ENCODE measurements at places on chromosomes 5 and 9. TPM values are rescaled to one million over a fixed set of nuclear protein-coding genes. Genes with fewer than 3 reads are reported as not detected.

- DNase-seq: no peak
Observed at GRCh38 chr9:101966691-101967090, 228.2 kb upstream of the GRIN3A start.

DNA sequence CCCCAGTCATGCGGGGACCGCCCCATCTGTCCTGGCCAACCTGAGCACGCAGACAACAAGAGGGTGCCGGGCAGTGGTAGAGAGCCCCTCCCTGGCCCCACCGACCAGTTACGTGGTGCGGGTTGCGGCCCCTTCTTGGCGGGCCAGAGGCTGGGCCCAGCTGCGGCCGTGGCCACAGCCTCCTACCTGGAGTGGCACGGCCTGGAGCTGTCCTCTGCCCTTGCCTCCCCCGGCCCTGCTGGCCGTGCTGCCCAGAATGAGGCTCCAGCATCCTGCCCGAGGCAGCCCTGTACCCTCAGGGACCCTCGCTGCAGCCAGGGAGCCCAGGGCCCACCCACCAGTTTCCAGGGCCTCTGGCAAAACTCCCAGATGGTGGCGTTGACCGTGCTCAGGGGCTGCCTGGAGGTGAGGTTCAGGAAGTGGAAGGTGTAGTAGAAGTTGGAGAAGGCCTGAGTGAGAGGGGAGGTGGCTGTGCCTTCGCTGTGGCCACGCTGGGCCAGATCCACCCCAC lies 5.7 kb downstream of the ENTPD8 start:
- DNase-seq: no peak

- no peak for DNase-seq
Observed at GRCh38 chr5:145806923-145807322, 28.2 kb downstream of the PRELID2 start.

GRCh38 chr5:81657386-81657785 lies 93.5 kb downstream of the SSBP2 start:
- DNase-seq: no peak

DNA sequence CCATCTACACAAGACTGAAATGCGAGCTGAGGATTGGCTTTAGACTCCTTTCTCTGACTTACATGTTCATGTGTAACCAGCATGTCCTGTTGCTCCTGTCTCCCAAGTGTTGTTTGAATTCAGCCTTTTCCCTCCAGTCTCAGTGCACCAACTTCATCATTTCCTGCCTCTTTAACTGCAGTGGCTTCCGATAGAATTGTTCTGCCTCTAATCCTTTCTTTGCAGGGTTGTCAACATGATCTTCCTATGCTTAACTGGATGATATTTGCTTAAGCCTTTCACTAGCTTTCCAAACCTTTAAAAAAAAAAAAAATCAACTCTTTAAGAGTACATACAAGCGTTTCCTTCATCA lies 6.7 kb upstream of the FYB1 start:
- no peak for DNase-seq

DNA sequence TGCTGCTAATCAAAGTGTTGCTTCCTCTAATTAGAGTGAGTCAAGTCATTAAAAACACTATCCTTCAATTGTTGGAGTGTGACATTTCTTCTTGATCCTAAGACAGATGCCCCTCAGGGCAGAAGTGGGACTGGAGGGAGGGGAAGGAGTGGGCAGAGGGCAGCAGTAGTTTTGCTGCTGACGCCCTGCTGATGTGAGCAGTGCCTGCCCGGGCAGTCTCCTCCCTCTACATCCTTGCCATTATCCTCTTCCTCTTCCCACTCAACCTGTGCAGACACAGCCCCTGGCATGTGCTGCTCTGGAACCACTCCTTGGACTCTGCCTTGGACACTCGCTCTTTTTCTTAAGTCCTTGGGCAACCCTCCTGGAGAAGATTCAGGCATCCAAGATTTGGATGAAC lies 232.5 kb downstream of the HSPA4 start:
- no peak for DNase-seq

CDH12 gene
- not detected for total RNA-seq

- DNase-seq: no peak
Observed at GRCh38 chr5:113213551-113214425, 221.0 kb downstream of the TSSK1B start.

DNA sequence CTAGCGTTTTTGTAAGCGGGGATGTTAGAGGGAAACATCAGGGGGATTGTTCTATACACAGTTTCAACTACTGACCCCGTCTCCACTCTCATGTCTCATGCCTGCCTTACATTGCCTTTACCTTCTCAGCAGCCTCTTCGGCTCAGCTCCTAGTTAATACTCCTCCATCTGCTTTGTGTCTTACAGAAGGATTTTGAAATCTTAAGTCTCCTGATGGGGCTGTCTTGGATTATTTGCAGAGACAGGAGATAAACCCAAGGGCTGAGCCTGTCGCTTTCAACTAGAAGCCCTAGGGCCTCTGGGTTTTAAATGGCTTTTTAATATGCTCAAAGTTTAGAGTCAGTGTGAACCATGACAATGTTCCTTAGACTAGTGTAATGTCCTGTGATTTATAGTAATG lies 161.5 kb downstream of the CARTPT start:
- DNase-seq: no peak

DNA sequence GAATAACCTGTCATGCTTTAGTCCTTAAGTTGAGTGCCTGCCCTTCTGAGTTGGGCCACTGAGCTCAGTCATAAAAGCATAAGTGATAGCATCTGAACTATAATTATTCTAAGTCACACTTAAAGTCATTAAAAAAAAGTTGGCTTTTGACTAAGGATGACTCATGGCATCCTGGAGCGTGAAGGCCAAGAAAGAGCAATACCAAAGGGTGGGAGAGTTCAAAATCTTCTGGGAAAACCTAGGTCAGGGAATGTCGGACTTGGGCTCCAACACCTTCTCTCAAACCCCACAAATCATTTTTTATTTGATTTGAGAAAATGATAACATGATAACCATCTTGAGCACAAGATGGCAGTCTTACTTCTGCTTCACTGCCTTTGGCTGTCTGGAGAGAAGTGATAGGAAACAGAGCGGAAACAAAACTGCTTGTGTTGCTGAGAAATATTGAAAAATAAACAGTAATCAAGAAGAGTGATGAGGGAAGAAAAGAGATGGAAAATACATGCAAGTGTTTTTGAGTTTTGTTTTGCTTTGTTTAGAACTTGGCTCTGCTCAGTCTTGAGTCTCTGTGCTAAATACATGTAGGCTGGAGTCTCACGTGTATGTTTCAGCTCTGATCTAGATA lies 16.9 kb upstream of the NTRK2 start:
- no peak for DNase-seq

DNA sequence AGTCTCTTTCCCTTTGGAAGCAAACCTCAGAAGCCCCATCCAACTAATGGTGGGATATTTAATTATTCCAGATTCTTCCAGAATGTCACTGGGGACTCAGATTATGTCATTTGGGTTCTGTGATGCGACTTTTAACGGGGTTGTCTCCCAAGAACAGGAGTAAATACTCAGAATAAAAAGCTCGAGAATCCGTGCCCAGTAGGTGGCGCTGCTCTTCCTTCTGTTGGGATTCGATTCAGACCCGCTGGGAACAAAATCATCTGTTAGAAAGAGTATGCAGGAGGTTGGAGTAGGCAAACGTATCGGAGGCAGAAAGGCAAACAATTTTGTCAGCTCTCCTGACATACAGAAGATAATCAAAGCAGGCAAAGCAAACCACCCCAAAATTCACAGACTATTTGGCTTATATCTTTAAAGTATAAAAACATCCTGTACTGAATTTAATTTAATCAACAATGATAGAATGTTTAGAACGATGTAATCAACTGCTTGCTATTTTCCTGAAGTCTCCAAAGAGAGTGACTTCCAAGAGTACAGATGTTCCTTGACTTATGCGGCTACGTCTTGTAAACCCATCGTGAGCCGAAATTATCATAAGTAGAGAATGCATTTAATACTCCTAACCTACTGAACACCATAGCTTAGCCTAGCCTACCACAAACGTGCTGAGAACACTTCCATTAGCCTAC lies 169.8 kb upstream of the RAI14 start:
- DNase-seq: peak; percentile 78

DNA sequence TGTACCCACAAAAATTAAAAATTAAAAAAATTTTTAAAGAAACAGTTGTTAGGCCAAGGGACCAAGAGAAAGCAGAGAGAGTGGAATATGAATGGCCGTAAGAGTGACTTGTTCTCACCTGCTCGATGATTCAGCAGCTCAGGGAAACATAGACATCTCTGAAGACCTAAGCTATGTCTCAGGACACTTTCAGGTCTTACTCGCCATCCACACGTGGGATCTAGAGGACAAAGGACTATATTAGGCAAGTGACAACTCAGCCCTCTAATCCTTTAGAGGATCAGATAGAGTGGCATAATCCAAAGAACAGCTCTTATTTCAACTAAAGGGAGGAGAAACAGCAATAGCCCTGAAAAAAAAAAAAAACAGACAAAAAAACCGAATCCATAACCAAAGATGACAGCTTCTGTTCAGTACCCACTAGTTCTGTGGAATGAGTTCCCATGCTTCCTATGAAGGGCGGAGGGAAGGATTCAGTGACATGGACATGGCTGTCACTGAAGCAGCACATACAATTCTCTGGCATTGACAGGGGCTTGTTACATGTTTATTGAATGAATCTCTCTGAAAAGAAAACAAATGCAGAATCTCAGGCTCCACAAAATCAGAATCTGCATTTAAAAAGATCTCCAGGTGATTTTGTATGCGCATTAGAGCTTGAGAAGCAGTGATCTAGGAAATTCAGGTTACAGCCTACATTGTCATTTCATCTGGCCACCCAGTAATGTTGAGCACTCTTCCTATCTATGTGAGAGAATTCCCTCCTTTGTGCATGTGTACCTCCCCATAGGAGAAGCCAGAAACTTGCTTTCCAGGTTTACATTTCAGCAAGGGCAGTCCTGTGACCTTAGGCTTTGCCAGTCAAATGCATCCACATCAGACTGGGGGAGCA lies 96.0 kb downstream of the KIAA1958 start:
- DNase-seq: no peak

DNA sequence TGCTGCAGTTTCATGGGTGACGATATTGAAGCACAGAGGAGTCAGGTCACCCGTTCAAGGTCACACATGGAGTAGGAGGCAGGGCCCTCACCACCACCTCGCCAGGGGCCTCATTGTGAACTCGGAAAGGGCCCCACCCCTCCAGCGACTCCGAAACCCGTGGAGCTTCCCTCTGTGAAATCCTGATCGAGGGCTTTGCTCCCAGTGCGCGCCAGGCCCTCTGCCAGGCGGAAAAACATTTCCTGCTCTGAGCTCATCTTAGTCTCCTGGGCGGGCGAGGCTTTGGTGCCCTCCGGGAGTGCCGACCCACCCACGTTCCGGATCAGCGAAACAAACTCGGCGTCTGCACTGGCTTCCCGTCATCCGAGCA lies 75.0 kb upstream of the FCN1 start:
- no peak for DNase-seq

GRCh38 chr5:5347442-5347841 lies 75.0 kb upstream of the ICE1 start:
- no peak for DNase-seq

DNA sequence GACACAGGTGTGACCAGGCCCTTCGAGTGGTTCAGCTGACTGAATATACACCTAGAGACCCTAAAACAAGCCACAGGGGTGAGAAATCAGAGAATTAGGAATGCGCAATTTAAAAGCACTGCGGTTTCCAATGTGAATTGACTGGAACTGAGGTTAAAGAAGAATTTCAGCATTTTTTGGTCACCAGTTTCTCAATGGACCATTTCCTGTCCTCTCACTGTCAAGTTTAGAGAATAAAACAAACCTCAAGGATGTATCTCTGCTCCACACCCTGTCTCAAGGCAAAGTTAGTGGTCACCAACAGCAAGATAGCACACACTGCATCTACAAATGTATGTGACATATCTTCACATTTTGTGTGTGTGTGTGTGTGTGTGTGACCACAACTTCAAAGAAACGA lies 143.8 kb upstream of the MAP3K1 start:
- no peak for DNase-seq

SLC36A2 gene
- total RNA-seq: 1.5 TPM

DNA sequence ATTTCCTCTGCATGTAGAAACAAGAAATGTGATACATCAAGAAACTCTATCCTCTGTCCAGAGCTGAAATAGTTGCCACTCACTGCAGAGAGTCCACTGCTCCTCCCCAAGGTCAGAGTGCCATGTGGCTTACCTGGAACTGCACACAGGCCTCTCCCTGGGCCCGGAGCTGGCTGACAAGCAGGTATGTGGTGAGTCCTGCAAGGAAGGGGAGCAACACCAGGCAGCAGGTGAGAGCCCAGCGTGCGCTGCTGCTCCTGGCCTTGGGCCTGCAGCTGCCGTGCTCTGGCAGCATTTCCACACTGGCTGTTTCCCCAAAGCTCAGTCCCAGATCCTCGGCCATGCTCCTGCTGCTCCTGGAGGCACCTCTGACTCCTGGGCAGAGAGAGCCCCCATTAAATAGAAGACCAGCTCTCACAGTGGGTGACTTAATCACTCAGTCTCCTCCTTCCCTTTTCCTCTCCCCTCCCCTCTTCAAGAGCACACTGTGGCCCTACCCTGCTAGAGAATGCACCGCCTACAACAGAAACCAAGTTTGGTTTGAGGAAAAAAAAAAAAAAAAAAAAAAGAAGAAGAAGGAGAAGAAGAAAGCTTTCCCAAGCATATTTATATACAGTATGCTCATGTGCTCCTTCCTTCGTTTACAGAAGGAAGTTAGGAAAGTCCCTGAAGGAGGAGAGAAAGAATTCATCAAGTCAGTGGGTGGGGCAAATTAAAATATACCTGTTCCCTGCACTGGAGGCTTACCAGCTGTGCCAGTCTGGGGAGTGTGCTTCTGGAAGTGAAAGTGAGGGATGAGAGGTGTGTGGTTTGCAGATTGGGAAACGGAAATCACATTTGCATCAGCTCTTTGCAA lies at the start of gene TNFSF15:
Gene TNFSF15, minus strand, starts transcription at position 370 of the 856 bp plus-strand sequence. Its CDS starts 27 bp downstream, at position 343.
- DNase-seq: no peak

DNA sequence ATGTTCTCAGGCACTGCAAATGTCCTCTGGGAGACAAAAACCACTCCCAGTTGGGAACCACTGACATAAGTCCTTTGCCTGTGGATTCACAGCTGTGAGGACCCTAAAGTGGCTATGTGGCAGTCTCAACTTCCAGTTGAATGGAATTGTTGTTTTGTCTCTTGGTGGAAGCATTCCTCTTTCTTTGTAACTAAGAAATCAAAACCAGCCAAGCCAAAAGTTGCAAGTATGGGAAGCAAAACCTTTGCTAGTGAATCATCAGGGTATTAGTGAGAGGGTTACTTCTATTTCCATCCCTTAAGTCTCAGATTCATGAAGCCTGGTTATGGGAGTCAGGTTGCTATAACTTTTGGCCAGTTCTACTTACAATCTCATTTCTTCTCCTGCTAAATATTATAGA lies 49.8 kb upstream of the RPS23 start:
- no peak for DNase-seq

- no peak for DNase-seq
Observed at GRCh38 chr5:175098301-175098700, 345.7 kb downstream of the DRD1 start.

GRCh38 chr5:56607074-56607473 lies 208.3 kb upstream of the MAP3K1 start:
- DNase-seq: no peak

DNA sequence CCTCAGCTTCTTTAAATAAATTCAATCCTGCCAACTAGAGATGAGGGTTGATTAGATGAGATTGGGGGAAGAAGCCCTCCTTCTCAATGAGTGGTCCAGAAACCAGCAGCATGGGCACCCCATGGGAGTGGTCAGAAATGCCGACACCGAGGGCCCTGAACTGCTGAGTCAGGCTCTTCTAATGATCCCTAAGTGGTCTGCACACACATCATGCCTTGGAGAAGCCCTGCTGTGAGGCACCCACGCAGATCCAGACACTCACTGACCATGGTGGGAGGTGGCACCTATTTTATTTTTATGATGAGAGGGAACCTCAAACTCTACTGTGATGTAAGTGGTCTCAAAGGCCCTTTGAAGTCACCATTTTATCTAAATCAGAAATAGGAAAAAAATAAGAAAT lies 72.3 kb upstream of the BOD1 start:
- DNase-seq: no peak

Measured in heart right ventricle (tissue), 16 donors.